ENCODE measurements at places on chromosomes 11 and 22.

- DNase-seq = peak; percentile 76
Observed at GRCh38 chr11:65329944-65330403, 3.7 kb upstream of the DPF2 start.

DNA sequence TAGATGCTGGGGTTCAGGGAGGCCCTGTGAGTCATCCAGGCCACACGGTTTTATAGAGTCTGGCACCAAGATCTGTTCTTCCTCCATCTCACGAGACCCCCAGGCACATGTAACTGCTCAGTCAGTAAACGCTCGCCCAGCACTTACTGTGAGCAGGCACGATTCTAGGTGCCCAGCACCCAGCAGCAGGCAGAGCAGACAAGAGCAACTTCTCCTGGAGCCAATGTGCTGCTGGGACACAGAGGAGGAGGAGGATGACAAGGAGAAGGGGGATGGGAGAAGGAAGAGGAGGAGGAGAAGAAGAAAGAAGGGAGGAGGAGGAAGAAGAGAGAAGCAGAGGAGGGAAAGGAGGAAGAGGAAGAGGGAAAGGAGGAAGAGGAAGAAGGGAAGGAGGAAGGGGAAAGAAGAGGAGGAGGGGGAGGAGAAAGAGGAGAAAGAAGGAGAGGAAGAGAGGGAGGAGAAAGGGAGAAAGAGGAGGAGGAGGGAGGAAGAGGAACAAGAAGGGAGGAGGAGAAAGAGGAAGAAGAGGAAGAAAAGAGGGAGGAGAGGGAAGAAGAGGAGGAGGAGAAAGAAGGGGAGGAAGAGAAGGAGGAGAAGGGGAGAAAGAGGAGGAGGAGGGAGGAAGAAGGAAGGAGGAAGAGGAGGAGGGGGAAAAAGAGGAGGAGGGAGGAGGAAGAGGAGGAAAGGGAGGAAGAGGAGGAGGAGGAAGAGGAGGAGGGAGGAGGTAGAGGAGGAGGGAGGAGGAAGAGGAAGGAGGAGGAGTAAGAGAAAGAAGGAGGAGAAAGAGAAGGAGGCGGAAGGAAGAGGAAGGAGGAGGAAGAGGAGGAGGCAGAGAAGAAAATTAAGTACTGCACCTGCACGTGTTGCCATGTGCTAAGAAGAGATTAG lies 77.6 kb upstream of the RTL6 start:
- no peak for DNase-seq

GRCh38 chr11:121552154-121552553 lies 99.4 kb upstream of the SORL1-AS1 start:
- DNase-seq = no peak

DNA sequence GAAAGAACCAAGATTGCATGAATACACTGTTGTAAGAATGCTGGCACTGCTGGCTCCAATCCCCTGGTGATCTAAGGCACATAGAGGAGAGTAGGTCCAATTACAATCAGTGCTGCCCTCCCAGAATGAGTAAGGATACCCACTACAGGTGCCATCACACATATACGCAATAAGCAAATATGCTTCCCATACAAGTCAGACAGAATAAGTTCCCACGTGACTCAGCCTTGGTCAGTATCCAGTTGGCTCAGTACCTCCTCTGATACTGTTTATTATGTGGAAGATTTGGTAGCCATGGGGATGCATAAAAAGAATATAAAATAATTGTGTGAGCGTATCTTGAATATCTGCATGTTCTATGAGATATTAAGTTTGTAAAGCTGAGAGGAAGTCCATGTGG lies 8.9 kb upstream of the OR2D3 start:
- DNase-seq = no peak

GRCh38 chr11:119622454-119623143 lies 106.4 kb downstream of the NECTIN1 start:
- DNase-seq = no peak

GRCh38 chr11:115765803-115766239 lies 261.6 kb upstream of the CADM1 start:
- no peak for DNase-seq

- DNase-seq = no peak
Observed at GRCh38 chr11:7484131-7484530, 1.2 kb upstream of the OLFML1 start.
